Bone marrow (tissue), 2 donors: ENCODE measurements at places on chromosomes 3 and 15.
A peak's percentile ranks its signal among the peaks of the same experiment; 100 is the strongest.

GRCh38 chr3:28615971-28616370 is 267.3 kb upstream of the AZI2 start:
- DNase-seq, result no peak

- DNase-seq, result no peak
Measured at GRCh38 chr3:14649466-14649865, 2.1 kb upstream of the CCDC174 start.

DNA sequence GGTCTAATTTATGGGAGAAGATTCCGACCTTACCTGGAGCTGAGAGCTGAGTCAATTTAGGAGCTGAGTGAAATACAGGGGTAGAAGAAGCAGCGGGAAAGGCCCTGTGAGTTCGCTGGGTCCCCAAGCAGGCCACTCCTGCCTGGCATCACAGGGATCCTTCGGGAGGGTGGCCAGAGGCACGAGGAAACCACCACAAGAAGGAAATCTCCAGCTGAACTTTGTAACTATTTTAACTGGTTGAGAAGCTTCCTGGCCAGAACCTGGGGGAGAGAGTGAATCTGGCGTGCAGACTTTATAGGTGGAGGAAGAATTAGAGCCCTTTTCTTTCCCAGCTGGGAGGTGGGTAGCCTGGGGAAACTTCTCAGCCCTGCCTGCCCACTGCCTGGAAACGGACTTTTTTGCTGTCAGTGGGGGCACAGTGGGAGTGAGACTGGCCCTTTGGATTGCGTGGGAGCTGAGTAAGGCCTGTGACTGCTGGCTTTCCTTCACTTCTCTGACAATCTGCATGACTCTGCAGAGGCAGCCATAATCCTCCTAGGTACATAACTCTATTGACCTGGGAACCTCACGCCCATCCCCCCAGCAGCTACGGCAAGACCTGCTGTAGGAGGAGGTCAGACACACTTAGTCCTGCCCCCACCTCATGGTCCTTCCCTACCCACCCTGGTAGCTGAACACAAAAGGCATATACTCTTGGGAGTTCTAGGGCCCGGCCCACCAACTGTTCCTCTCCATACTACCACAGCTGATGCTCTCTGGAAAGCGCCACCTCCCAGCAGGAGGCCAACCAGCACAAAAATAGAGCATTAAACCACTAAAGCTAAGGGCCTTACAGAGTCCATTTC is 340.7 kb downstream of the CNTN3 start:
- no peak for DNase-seq

GRCh38 chr15:58852347-58852746 is 81.1 kb downstream of the SLTM start:
- no peak for DNase-seq

- no peak for DNase-seq
Measured at GRCh38 chr3:195913382-195913781, 5.0 kb upstream of the TNK2 start.

GRCh38 chr3:64608741-64609140 is 79.1 kb downstream of the ADAMTS9 start:
- no peak for DNase-seq

DNA sequence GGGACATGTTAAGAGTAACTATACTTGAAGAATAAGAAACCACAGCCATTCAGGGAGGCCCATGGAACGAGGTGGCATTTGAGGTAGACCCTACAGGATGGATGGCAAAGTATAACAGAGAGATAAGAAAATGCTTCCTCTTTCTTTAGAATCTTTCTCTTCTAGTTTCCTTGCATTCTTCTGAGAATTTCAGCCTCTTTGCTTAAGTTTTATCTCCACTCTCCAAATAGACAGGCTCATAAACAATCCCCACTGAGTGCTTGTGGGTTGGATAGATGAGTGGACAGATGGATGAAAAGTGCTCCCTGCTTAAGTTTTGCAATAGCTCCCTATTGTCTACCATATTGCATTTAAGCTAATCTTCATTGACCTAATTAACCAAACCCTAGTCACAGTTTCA is 103.7 kb downstream of the MEX3B start:
- peak; percentile 95 for DNase-seq

DNA sequence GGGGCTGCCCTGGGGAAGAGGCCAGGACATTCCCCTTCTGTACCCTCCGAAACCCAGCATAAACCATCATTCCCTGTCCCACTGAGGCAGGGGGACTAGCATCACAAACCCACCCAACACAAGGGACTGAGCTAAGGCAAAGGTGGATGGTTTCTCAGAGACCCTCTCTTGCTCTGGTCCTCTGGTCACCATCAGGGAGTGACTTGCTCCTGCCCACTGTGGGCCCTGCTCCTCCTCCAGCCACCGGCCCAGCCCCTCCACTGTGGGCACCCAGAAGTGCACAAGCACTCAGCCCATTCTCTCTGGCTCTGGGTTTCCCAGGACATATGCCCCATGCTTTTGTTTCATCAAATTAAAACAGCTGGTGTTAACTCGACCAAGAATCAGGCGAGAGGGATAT is 44.9 kb downstream of the PTH1R start:
- no peak for DNase-seq

GRCh38 chr15:67997996-67998395 is 56.1 kb upstream of the PIAS1 start:
- DNase-seq, result no peak

- no peak for DNase-seq
Measured at GRCh38 chr15:60745469-60746061, 266.6 kb upstream of the ICE2 start.
